ENCODE measurements at places on chromosomes 5 and 9.

DNA sequence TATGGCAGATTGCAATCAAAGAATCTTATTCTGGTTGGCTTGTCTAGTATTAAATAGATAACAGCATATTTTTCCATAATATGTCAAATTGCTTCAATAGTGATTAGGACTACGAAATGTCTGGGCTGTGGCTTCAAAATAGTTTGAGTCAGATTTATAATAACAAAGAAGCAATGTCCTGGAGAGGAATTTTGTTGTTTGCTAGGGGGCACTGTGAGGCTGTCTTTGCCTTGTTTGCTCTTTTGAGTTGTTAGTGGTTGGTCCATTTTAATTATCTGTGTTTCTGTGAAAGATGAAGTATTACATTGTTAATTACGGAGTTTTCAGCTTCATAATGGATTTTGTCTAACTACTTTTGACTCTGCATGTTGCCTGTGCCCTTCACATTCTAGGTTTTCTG, 713.6 kb downstream of the TLE4 start:
- DNase-seq: no peak

DNA sequence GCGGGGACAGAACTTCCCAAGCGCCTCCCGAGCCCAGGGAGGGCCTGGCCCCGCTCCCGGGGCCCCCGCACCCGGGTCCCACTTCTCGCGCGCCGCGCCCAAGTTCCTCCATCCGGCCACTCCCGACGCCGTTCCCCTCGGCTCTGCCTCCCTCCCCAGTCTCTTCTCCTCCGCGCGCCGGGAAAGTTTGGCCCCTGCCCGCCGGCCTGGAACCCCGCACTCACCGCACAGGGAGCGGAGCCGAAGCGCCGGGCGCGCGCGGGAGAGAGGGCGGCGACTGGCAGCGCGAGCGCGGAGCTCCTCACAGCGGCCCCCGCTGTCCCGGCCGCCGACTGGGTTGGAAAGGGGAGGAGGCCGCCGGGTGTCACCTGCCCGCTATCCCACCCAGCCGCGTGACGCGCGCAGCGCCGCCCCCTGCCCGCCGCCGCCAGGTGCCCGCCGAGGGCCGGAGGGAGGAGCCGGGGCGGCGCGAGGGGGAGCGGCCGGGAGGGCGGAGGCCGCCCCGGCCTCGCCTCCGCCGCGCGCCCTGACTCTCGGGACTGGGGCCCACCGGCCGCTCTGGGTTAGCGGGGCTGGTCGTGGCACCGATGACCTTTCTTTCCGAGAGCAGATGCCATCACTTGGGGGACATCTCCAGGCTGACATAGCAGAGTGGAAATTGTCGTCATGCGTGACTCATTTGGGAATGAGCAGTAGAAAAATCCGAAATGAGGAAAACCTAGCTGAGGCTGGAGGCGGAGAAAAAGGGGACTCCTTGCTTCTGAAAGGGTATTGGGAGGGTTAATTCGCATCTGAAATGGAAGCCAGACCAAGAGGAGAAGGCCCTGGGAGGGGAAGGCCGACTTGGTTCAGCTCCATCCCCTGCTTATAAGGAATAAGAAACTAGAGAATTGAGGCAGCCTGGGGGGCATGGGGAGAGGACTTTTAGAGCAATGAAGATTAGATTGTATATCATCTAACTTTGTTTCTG, at the start of gene ELOVL7:
TSS of gene ELOVL7 (minus strand) at position 334 of the 970 bp plus-strand sequence. CDS start 56,872 bp downstream, outside the sequence.
- DNase-seq: peak; percentile 56

- DNase-seq: no peak
Observed at GRCh38 chr5:177089825-177090641, 3.3 kb downstream of the FGFR4 start.

DNA sequence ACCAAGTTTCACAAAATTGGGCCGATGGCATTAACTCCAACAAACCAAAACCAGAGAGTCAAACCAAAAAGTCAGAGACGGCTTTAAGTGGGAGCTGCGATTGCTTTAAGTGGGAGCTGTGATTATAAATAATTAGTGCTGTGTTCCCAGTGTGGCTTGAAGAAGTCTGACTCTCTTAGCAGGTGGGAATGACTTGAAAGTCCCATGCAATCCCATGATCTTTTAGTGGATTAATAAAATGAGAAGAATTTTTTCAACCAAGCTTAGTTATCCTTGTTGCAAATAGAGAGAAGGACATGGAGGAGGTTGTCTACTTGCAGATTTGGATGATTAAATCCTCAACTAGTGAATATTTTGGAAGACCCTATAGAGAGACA, 68.5 kb downstream of the MYO10 start:
- no peak for DNase-seq

DNA sequence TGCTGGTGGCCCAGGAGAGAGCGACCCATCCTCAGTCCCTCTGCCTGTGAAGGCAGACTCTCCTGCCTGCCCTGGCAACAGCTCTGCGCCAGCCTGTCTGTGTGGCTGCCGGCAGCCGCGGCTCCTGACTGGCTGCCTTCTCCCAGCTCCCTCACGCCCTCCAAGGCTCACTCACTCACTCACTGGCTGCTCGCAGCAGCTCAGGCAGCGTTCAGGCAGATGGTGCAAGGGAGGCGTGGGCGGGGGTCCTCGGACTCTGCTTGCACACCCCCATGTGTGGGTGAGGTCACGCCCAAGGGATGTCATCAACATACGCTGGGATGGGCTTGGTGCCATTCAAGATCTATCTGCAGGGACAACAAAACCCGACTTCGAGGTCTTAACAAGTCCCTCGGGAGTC, 66.7 kb downstream of the DAB2IP start:
- no peak for DNase-seq

- DNase-seq: peak; percentile 81
Observed at GRCh38 chr5:35117967-35118366, 70.2 kb upstream of the AGXT2 start.

DNA sequence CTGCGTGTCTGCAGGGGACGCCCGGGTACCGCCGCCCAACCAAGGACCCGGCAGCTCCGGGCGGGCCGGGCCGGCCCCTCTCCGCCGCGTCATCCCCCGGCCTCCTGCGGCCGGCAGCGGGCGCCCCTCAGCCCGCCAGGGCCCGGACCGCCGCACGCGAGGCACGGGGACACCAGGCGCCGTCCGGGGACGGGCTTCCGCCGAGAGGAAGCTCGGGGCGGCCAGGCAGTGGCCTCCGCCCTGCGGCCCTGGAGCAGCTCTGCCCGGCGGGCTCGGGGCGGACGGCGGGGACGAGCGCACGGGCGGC, 373 bp downstream of the FBXW5 start:
- peak; percentile 88 for DNase-seq

GRCh38 chr5:148384380-148384737, 601 bp downstream of the FBXO38 start:
- peak; percentile 31 for DNase-seq

DNA sequence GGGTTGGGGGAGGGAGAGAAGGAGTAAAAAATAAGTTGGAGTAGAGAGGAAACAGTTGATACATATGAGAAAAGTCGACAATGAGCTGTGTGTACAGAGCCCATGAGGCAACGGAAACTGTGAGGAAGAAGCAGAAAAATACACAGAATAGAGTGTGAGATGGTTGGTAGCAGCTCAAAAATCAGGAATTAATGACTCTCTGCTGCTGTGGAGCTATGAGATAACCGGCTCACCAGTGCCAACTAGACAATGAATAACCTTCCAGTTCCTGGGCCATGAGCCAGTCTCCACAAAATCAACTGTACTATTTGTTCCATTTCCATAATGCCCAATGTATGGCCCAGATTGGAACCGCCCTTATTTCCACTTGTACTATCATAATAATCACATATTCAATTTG, 53.1 kb upstream of the NREP start:
- DNase-seq: peak; percentile 4

GRCh38 chr9:89505911-89506310, 8.0 kb upstream of the SEMA4D start:
- DNase-seq: peak; percentile 19

DNA sequence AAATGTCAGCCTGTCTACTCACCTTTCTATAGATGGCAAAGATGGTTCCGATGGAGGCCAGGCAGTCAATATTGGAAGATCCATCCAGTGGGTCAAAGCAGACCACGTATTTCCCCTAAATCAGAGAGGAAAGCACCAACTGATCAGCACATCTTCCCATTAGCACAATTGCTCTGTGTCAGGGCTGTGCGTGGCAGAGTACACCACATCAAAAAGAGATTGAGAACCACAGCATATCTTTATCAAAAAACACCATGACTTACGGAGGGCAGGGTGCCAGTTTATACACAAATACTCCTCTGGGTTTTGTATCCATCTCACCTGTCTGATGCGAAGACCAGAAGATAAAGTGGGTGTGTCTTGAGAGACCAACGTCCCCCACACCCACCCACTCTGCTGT, 9.1 kb downstream of the FBP2 start:
- DNase-seq: no peak

GRCh38 chr9:98416294-98417248, 161.1 kb upstream of the TBC1D2 start:
- DNase-seq: no peak

DNA sequence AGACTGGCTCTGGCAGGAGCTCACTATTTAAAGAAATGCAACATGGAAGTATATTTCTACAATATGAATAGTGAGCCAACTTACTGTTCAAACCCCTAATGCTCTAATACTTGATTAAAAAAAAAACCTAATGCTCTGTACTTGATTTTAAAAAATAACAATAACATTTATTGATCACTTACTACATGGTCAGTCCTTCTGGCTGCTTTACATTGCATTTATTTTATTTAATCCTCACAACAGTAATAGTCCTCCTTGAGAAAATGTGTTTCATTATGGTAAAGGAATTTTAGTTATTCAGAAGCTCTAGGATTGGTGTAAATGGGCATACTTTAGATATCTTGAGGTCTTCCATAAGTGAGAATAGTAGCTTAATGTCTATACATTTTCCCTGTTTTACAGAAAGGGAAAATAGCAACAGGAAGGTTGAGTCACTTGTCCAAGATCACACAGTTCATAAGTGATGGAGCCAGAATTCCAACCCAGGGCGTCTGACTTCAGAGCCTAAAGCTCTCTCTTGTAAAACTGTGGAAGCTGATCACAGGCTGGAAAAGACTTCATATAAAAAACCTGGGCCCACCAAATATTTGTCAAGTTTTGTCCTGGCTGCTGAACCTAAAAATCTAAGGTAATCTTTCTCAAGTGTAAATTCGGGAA, 1.0 kb downstream of the STARD4 start:
- peak; percentile 71 for DNase-seq

GRCh38 chr9:132834343-132834742, 43.7 kb downstream of the AK8 start:
- DNase-seq: no peak

Measured in lung microvascular endothelial cell (primary cell).